ENCODE measurements at places on chromosomes 4 and X.

DNA sequence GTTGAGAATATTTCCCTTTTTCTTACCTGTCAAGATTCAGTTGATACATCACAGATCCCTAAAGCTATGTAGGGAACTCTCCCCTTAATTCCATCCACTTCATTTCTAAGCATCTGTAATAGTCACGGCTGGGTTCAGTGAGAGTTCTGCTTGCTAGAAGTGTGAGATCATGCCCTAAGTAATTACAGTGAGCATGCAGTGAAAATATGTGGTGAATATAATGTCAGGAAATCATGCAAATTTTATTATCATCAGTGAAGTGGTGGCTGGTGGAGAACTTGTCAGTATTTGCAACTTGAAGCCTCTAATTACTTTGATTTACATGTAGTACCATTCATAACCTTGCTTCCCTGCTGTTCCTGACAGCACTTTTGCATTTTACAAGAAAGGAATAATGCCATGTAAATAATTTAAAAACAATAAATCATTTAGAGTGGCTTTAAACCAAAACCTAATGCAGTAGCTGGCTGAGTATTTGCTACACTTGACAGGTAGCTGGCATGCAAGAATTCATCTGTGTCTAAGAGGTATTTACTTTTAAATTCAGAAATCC lies 28.3 kb upstream of the CFAP299 start:
- DNase-seq = no peak

DNA sequence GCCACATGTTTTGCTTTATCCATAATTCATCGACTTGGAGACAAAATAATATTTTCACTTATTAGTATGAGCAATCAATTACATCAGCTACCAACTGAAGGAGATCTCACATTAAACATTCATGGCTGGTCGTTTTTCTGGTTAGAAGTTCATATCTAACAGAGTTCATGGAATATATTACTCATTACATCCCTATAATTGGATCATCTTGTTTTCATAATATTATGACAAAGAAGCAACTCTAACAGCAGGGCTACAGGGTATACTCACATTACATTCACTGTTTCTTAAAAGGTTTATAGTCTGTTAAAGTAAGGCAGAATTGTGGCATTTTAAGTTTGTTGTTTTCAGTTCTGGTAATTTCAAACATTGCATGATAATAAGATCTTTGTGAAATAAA lies 33.0 kb downstream of the GSTCD start:
- no peak for DNase-seq

DNA sequence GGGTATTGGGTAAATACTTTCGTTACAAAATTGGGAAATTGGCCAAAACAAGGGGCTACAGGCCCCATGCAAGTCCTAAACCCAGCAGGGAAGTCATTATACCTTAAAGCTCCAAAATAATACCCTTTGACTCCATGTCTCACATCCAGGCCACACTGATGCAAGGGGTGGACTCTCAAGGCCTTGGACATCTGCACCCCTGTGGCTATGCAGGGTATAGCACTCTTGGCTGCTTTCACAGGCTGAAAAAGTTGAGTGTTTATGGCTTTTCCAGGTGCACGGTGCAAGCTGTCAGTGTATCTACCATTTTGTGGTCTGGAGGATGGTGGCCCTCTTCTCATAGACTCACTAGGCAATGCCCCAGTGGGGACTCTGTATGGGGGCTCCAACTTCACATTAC lies 326.5 kb downstream of the TEX13C start:
- DNase-seq = no peak

- DNase-seq = no peak
These were observed 187.0 kb downstream of the CRLF2 start for GRCh38 chrX:1025413-1025812.

GRCh38 chr4:139142980-139143379 lies 34.0 kb downstream of the ELF2 start:
- no peak for DNase-seq

DNA sequence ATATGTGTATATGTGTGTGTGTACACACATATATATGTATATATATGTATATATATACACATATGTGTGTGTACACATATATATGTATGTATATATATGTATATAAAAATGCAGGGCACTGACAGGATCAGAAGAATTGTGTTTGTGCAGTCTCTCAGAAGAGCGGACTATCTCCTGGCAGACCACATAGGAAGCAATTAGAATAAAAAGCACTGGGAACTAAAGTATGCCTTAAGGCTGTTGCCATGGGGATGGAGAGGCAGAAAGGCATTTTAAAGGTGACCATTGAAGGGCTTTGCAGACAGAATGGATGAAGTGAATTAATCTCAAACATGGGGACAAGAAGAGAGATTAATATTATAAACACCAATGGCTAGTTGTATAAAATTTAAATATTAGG lies 33.7 kb upstream of the USP51 start:
- DNase-seq = no peak

- no peak for DNase-seq
These were observed 13.4 kb upstream of the P2RY10 start for GRCh38 chrX:78931814-78932213.

DNA sequence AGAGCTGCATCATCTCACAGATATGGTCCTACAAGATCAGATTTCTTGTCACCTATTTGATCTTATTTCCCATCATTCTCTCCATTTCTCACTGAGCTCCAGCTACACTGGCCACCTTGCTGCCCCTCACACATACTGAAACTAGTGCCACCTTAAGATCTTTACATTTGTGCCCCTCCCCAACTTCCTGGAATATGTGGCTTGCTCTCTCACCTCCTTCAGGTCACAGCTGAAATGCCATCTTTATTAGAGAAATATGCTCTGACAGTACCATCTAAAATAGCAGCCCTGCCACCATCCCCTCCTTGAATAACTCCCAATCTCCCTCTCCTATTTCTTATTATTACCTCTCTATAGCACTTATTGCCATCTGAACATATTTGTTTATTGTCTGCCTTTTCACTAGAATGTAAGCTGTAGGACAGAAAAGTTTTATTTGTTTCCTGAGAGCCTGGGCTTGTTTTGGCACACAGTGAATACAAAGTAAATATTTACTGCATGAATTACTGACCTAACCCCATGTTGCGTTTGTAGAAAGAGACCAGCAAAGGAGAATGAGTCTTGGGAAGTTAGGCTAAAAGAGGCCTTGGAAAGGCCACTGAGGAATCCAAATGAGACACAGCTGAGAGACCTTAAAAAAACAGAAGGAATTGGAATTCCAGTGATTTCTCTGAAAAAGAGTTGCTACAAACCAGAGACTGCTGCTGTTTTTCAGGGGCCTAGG lies 22.7 kb downstream of the DYNLT3 start:
- no peak for DNase-seq
